ENCODE measurements at places on chromosomes 4 and X.
A peak's percentile ranks its signal among the peaks of the same experiment; 100 is the strongest.

DNA sequence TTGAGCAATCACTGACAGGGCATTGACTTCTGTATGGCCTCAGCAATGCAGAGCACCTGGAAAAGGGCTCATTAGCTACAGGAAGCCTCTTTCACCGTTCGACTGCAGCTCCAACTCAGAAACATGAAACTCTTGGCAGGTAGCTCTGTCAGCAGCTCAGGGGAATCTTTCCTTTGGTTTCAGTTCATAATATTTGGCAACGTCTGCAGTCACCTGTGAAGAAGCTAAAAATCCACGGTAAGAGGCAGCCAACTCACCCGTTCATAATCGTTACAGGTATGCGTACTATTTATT lies 354.9 kb downstream of the CAMK2D start:
- DNase-seq = peak; percentile 74

DNA sequence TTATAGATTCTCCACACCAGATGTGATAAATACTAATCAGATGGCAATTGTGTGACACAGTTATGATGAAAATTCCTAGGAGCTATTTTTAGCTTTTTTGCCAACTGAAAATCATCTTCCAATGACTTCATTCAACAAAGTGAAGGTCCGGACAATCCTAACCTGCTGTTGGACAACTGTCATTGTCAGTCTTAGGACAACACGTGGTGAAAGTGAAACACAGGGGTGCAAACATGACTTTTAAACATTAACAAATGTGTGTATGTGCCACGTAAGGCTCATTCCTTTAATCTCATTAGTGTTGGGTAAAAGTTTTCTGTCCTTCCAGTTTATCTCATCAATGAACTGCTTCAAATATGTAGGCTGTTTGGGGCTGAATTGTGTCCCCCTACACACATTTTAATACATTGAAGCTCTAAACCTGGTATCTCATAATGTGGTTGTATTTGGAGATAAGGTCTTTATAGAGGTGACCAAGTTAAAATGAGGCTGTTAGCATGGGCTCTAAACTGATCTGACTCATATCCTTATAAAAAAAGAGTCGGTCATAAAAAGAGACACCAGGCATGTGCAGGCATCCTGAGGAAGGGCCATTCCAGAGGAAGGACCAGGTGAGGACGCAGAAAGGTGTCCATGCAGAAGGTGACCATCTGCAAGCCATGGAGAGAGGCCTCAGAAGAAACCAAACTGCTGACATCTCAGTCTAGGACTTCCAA lies 41.2 kb upstream of the SMAD1 start:
- no peak for DNase-seq

GRCh38 chr4:160592258-160592657 lies 1489.4 kb downstream of the RAPGEF2 start:
- DNase-seq = no peak

GRCh38 chrX:132750331-132751062 lies 207.9 kb downstream of the HS6ST2 start:
- DNase-seq = no peak

- DNase-seq = no peak
These were observed 54.3 kb downstream of the LRBA start for GRCh38 chr4:150960818-150961217.

DNA sequence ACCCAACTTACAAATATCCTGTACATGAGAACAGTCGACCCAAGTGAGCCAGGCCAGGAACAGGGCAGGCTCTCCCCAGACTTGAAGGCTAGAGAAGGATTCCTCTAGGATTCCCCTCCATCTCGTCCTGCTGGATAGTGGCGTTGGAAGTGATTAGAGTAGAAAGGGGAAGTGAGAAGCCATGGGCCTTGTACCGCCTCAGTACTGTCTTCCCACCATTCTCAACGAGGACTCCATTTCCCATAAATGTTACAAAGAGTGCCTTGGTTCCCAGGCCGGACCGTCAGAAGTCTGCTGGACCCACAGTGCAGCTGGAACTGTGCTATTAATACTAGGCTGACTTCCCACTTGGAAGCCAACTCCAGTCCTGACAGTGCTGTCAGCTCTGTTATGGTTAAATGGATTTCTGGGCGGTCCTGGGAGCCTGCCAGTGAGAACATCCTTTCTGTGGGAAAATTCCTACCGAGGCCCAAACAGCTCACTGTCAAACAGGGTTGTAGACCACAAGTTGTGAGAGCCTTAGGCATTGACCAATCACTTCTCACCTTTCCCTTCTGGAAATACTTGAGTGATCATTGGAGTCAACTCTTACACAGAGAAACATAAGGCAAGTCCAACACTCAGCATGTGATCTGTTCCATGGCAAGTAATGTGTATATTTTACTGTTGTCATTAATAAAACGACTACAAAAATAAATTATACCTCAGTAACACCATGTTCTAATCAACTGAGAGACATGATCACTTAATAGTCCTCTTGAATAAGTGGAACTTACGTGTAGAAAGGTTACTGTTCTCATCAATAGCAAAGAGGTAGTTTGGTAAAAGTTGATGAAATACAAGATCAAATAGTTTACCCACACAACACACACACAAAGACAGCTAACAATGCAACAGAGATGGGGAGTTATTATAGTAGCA lies 58.4 kb downstream of the AMELX start:
- DNase-seq = no peak

DNA sequence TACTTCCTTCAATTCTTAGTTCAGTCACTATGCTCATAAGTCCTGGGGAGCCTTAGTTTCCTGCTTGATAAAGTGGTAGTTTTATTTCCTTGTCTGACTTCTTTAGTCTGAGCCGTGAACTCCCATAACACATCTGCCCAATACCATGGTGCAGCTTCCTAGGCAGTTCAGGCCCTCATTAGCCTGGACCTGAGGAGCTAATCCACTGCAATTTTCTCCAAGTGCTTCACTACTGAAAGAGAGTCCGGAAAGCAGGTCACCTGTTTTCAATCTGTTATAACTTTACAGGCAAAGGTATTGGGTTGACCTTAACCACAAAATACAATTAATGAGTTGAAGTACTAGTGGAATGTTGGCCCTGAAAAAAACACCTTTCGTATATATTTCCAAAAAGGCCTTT lies 245.4 kb upstream of the BOD1L1 start:
- no peak for DNase-seq

GRCh38 chrX:10108288-10108687 lies 48.5 kb upstream of the CLCN4 start:
- peak; percentile 16 for DNase-seq

DNA sequence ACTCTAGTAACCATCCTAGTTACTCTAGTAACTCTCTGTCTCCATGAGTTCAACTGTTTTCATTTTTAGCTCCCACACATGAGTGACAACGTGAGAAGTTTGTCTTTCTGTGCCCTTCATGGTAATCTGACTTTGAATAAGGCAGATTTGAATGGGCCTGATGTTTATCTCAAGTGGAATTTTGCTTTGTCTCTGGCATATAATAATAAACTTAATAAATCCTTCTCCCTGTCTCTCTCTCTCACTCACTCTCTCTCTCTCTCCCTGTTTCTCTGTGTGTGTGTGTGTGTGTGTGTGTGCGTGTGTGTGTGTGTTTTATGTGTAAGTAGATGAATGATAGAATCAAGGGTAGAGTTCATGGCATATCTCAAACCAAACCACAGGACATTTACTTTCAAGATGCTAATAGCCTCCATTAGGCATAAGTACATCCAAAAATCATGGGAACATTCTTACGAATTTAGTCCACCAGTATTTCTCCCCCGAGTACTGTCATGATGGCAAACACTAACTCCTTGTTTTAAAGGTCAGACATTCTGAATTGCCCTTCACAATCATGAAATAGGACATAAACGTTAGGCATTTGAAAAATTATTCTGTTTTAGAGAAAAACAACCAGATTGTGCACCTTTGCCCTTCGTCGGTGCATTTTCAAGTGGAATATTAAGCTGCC lies 193.1 kb downstream of the SPATA18 start:
- peak; percentile 59 for DNase-seq

DNA sequence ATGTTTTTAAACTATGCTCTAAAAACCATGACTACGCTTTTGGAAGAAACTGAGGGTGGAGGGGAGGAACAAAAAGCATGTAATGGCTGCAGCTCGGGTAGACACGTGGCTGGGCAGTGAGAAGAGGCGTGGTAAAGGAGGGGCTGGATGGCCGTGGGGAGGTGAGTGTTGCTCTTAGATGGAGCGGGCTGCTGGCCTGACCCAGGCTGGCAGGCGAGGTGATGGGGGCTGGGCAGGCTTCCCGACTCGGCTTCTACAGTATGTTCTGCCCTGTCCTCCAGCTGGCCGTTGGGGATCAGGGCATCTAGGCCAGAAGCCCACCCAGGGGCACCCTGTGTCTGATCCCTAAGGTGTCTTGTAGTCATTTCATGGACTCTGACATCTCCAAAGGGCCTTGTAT lies 60.7 kb downstream of the EFHC2 start:
- DNase-seq = no peak

- no peak for DNase-seq
These were observed 289.0 kb downstream of the STIM2 start for GRCh38 chr4:27149541-27150212.

- DNase-seq = no peak
These were observed 245.3 kb downstream of the BCOR start for GRCh38 chrX:39852491-39852890.

DNA sequence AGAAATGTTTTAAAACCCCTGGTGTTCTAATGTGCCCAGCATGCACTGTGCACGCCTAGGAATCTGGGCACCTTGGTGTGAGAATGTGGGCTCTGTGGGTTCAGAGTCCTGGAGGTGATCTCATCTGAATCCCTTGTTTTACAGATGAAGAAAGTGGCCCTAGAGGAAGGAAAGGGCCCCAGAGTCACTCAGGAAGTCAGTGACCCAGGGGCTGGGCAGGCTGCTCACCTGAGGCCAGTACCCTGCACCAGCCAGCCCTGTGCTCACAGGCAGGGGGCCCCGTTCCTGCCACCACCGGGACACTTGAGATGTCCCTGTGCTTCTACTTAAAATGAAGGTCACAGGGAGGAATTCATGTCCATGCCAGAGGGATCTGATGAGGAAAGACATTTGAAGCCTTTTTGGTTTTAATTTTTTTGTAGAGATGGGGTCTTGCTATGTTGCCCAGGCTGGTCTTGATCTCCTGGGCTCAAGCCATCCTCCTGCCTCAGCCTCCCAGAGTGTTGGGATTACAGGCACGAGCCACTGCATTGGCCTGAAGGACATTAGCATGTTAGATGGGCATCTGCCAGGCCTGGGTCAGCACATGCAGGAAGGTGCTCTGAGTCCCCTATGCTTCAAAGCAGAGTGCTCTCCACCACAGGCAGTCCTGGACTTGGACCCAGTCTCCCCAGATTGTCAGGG lies 7.4 kb upstream of the S100P start:
- DNase-seq = no peak

DNA sequence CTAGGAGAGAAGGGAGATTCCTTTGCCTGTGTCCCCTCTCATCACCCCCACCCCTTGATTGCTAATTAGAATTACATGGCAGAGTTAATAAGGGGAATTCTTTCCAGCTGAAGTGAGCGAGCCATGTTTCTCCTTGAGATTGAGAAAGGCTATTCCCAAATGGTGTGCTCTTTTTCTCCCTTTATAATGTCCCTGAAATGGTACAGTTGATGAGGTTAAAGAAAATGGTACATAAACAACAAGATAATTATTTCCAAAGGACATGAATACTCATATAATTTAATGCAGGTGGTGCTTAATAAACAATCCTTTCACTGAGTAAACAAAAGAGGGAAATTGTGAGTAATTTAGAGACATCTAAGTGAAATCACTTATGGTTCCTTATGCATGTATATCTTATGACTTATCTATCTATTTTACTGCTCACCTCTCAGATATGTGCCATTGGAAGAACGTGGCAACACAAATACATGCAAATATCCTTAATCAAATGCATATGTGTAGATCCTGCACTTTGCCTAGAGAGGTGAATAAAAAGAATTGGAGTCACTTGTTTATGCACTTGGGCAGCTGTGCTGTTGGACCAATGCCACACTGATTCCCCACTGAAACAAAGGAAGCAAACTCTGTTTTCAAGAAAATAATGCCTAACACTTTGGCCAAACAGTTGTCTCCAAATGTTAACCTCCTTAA lies 106.6 kb upstream of the WDR44 start:
- DNase-seq = peak; percentile 76

DNA sequence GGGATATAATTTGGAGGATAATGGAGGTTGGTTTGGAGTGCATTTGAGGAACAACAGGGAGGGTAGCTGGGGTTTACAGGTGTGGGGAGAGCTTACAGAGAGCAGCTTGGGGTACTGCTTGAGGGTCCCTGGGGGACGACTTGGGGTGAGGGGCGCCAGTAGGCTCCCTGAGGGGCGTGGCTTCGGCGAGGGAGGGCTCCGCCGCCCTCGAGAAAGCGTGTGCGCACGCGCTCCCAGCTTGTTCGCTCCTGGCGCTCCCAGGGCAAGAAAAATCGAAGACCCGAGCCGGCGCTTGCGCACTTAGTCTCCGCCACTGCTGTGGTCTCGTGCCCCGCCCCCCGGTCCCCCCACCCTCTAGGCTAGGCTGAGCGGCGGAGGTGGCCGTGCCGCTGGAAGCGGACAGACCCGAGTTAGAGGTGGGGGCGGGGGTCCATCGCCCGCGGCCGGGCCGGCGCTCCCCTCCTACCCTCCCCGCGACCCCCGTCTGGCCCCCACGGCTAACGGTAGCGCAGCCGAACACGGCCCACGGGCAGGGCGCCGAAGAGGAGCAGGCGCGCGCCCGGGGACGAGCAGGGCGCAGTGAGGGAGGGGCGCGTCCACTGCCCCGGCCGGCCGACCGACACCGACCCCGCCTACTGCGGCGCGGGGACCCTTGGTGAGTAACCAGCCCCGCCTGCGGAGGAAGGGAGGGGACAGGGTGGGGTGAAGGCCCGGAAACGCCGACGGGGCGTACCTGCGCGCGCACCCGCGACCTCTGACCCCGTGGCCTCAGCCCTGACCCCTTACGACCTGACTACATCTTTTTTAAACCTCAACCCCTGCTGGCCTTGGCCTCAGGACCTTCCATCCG lies 5.4 kb upstream of the CCDC120 start:
- DNase-seq = peak; percentile 77

GRCh38 chr4:170138580-170139194 lies 48.9 kb upstream of the AADAT start:
- DNase-seq = peak; percentile 53

- no peak for DNase-seq
These were observed 887.6 kb downstream of the ADGRL3 start for GRCh38 chr4:62087706-62088105.

DNA sequence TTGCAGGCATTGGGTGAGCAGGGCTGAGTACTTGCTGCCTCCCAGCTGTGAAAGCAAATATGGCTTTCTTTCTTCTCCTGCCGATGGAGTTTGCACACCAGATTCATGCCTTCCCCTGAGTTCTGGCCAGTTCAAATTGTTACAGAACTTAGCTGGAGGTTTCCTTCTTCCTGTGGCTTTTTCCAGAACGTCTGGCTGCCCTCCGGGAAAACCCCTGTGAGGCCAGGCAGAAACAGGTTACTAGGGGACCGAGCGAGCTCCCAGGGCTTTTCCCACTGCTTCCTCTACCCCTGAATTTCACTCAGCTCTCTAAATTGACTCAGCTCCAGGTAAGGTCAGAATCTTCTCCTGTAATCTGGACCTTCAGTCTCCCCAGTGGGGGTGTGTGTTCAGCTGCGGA lies 482.4 kb downstream of the C4orf33 start:
- no peak for DNase-seq

- peak; percentile 82 for DNase-seq
These were observed 61.9 kb downstream of the TMEM150C start for GRCh38 chr4:82499738-82500434.

GRCh38 chr4:53476232-53477037 lies 99.0 kb downstream of the FIP1L1 start:
- DNase-seq = no peak

- no peak for DNase-seq
These were observed 509 bp upstream of the USP11 start for GRCh38 chrX:47232197-47232802.

GRCh38 chrX:14590693-14591424 lies 61.5 kb downstream of the GLRA2 start:
- no peak for DNase-seq
